HEK293T (cell line): ENCODE measurements at places on chromosomes 2 and 18.

GRCh38 chr2:19351899-19352697 lies 6.3 kb downstream of the OSR1 start:
- DNase-seq, result no peak

- no peak for DNase-seq
These were observed 14.8 kb upstream of the STEAP3 start for GRCh38 chr2:119208791-119209203.

DNA sequence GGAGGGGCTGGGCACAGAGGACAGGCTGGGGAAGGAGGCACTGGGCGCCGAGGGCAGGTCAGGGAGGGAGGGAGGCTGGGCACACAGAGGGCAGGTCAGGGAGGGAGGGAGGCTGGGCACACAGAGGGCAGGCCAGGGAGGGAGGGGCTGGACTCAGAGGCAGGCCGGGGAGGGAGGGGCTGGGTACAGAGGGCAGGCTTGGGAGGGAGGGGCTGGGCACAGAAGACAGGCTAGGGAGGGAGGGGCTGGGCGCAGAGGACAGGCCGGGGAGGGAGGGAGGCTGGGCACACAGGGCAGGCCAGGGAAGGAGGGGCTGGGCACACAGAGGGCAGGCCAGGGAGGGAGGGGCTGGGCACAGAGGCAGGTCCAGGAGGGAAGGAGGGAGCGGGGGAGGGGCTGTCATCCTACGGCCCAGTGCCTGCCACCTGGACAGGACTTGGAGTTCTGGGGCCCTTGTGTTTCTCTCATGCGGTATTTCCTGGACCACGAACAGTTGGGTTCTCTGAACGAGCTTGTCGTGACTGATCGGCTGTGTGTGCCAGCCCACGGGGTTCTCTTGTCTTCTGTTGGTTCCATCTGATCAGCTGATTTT lies 46.7 kb upstream of the KCNG2 start:
- DNase-seq, result no peak

DNA sequence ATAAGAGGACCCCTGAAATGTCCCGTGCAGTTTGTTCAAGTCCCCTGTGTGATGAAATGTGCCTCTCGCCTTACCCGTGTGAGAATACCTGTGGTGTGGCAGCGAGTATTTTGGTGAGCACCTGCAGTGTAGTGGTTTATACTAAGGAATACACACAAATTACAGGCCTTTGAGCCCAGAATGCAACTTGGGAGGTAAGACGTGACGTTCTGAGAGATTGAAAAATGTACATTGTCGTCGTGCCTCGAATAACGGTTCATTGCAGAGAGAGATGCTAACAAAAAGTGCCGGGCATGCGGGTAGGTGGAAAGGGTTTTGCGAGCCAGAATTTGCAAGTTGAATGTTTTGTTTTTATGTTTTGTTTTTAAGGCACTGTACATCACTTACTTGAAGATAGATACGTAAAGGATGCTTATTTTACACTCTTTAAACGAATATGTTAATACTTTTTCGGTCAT lies 867 bp downstream of the RBBP8 start:
- DNase-seq, result no peak

DNA sequence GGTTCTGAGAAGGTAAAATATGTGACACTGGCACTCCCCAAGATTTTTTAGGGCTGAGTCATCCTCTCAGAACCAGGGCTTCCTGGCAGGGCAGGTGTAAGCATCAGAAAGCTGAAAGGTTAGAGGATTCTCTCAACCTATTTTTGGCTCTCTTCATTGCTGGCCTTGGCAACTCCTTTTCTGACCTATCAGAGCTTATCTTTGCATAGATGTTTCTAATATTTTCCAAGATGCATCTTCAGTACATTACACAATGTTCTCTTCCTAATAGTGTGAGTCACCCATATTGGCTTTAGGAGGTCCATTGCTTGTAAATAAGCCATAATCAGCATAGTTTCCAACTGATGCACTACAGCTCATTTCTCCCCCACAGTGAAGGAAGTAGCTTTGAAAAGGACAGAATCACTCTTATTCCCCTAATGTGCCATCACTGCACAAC lies 2008.4 kb upstream of the PIK3C3 start:
- no peak for DNase-seq

DNA sequence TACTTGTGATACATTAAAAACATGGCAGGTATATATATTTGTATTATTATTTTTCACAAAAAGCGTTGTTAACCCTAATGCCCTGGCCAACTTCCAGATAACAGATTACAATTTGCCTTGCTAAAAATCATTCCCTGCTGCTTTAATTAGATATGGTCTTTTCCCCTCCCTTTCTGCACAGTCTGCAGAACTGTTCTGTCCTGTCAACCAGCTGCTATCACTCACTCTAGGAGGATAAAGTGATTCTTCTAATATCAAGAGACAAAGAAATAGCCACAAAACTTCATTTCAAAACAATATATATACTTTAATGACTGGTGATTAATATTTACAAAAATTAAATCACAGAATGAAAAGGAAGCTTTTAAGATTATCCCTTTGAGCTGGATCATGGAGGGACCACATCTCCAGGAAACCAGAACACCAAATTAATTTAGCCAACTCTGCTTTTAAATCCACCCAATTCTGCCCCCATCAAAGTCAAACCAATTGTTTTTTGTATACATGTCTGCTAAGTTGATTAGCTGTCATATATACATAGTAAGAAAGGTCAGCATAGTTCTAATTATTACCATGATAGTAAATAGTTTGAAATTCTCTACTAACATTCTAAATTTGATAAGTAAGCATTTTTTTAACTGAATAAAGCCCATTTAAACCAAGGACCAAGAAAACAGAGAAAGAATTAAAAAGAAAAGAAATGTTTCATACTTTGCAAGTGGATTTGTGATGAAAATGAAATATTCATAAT lies 55.7 kb downstream of the RND3 start:
- no peak for DNase-seq

DNA sequence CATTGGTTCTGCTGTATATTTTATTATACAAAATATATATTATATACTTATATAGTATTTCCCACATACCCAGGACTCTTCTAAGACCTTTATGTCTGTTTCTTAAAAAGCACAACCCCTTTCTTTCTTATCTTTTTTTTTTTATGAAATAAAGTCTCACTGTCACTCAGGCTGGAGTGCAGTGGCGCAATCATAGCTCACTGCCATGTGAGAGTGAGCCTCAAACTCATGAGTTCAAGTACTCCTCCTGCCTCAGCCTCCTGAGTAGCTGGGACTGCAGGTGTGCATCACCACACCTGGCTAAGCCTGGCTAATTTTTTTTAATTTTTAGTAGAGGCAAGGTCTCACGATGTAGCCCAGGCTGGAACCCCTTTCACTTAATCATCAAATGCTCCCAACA lies 72.3 kb downstream of the CLHC1 start:
- no peak for DNase-seq

DNA sequence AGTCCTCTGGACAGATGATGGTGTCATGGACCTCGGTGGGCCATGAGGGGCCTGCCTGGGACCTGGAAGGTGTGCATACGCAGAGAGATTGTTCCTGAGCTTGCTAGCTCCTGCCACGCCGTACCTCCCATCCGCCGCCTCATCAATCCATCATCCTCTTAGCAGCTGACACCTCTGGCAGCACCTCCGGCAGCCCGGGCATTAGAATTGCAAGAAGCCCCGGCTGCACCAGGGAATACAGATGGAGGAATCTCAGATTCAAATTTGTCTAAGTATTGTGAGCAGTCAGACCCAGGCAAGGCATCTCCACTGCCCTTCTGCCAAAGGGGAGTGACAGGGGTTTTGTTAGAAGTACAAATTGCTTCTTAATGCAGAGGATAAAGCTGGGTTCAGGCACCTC lies 4.5 kb downstream of the C1QL2 start:
- DNase-seq, result no peak

DNA sequence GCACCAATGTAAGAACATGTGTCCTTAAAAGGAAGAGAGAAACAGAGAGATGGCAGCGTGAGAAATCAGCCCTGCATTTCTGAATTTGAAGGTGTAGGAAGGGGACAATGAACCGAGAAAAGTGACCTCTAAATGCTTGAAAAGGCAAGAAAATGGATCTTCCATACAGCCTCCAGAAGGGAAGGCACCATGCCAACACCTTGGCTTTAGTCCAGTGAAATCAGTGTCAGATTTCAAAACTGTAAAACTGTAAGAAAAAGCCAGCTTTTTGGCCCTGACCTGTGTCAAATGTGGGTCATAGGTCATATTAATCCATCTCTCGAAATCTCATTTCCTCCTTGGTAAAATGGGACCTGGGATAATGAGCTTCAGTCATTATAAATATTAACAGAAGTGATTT lies 762.3 kb downstream of the DCDC2C start:
- no peak for DNase-seq

DNA sequence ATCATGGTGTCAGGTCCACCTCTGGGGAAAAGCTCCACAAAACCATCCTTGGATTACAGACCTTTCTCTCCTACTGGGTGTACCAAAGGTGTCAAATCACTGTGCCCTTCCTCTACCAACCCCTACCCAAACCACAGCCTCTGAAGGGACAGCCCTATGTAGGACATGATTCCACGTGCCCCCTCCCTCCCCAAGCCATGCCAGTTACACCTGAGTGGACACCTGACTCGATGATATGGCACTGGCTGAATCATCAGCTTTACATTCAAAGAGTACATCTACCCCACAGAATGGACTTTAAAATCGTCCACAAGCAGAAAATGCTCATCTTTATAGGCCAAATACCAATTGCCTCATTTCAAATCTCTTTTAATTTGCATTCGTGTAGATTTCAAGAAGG lies 26.0 kb downstream of the TRABD2A start:
- no peak for DNase-seq

DNA sequence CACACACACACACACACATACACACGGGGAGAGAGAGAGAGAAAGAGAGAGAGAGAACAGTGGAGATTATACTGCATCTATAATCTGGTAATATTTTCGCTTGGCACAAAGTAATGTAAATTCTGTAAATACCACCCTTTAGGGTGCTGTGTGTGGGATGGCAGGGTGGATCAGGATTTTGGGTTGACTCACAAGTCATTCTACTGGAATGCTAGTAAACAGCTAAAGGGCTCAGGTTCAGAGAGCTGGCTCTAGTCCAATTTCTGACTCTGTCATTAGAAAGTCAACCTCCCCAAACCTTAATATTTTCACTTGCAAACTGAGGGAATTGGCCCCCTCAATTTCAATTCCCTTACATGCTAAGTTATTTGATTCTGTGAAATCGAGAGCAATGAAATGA lies 308.3 kb downstream of the TSN start:
- no peak for DNase-seq

DNA sequence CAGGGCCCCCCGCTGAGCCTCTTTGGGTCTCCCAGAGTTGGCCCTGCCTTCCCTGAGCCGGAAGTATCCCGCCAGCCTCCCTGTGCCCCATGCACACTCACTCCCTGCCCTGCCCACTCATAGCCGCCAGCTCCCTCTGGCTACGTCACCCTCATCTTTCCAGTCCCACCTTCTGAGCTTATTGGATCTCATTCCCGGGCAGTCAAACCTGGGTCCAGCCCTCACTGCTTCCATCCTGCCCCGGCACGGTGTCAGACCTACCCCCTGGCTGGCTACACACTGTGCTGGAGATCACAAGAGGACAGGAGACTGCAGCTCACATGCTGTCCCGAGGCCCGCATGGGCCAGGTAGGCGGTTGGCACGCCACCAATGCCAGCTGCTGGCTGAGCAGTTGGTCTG lies 147.2 kb downstream of the ASB1 start:
- DNase-seq, result no peak

- DNase-seq, result no peak
These were observed 4.7 kb downstream of the HS6ST1 start for GRCh38 chr2:128313931-128314347.

DNA sequence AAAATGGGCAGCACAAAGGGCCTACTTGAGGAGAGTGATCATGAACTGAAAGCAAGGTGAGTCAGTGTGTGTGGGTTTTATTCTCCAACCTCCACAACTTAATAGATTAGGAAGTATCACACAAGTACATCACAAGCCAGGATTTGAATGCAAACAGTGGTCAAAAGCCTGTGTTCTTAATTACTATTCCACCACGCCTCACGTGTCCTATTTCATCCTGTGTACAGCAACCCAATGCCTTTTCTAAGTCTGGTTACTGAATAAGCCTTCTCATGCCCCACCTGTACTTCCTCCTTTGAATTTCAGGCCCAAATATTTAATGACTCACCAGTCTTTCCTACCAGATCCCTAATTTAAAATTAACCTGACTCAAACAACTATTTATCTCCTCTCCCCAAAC lies 755.7 kb upstream of the SLC8A1 start:
- no peak for DNase-seq

GRCh38 chr2:120847700-120848321 lies 112.1 kb downstream of the GLI2 start:
- DNase-seq, result no peak

GRCh38 chr18:6561420-6561861 lies 146.7 kb upstream of the L3MBTL4 start:
- peak; percentile 12 for DNase-seq

DNA sequence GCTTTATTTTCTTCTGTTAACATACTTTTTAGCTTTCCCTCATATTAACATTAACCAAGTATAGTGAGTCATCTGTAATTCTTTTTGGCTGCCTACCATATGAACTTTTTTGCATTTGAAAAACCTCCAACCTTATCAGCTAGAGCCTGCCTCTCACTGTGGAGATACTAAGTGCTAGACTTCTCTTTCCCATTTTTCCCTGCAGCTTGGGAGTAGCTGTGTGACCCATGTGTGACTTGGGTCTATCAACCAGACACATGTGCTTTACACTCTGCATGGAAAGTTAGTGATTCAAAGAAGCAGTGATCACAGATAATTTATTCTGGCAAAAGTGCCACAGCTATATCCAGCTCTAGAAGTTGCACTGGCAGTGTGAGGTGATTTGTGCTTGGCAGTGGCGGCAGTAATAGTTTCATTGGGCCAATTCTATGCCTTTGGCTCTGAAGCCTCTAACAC lies 36.3 kb downstream of the PREPL start:
- no peak for DNase-seq

- no peak for DNase-seq
These were observed 113.1 kb downstream of the GATA6 start for GRCh38 chr18:22282311-22283115.

DNA sequence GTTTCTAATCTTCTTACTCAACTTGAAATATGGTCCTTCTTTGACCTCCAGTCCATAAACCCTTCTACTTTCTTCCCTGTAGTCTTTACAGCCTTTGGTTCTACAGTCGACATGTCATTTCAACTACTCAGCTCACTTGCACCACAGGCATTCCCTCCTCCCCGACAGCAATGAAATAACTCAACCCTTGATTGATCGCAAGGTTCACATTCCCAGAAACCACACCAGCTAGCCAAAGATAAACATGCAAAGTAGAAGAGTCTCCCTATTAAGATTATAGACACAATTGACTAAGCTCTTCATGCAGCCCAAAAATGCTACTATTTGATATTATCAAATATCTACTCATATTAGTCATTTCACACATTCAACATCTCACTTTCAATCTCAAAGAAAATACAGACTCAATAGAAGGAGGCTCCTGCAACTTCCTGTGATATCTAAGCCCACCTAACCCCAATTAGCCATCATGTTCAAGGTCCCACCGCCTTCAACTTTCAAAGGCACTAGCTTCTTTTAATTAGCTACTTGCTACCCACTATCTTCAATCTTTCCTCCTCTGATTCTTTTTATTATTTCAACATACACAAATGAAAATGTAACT lies 50.8 kb downstream of the RTTN start:
- no peak for DNase-seq
